ENCODE measurements at places on chromosomes 16 and 17.

- no peak for DNase-seq
These were observed 596.2 kb downstream of the MAF start for GRCh38 chr16:79004309-79004708.

DNA sequence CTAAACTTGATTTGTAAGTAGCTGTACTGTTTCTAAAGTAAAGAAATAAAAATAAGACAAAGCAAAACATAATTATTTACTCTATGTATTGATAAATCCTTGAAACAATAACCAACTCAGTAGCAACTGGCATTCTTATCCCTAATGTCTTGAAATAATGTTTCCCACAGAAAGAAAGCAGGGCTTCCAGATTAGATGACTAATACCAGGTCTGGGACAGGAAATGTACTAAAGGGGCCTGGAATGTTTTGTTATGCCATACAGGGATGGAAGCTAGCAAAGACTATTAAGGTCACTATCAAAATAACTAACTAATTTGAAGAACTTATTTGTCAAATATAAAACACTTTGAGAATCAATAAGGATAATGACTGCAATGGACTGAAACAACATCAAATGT, 82.1 kb downstream of the CFDP1 start:
- DNase-seq, result no peak

DNA sequence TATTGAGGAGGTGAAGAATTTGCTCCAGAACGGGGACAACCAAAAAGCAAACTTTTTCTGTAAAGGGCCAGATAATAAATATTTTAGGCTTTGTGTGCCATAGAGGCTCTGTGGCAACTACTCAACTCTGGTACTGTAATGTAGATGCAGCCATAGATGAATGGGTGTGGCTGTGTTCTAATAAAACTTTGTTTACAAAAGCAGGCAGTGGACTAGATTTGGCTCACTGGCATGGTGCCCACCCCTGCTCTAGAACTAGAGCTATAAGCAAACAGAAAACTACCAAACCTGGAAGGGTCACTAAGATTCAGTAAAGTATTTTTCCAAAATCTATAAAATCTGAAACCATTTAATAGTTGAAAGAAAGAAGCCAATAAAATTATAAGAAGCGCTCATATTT, 24.6 kb upstream of the SMURF2 start:
- no peak for DNase-seq

DNA sequence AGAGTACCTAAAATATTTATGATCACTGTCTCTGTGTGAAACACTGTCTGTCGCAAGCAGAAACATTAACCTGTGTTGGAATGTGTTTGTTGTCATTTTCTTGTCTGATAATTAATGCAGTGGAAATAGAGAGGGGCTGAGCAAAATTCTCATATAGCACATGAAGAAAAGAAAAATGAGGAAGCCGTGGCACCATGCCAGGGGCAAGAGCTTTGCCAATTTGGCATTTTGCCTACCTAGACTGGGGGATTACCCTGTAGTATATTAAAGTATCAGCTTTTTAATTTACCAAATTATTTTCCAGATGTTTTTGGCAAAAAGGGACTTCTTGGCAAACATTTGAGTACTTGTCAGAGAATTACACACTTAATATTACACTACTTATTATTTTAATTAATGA, 1326.6 kb upstream of the GOT2 start:
- DNase-seq, result no peak

GRCh38 chr17:494601-495265, 142.1 kb upstream of the RPH3AL start:
- no peak for DNase-seq

DNA sequence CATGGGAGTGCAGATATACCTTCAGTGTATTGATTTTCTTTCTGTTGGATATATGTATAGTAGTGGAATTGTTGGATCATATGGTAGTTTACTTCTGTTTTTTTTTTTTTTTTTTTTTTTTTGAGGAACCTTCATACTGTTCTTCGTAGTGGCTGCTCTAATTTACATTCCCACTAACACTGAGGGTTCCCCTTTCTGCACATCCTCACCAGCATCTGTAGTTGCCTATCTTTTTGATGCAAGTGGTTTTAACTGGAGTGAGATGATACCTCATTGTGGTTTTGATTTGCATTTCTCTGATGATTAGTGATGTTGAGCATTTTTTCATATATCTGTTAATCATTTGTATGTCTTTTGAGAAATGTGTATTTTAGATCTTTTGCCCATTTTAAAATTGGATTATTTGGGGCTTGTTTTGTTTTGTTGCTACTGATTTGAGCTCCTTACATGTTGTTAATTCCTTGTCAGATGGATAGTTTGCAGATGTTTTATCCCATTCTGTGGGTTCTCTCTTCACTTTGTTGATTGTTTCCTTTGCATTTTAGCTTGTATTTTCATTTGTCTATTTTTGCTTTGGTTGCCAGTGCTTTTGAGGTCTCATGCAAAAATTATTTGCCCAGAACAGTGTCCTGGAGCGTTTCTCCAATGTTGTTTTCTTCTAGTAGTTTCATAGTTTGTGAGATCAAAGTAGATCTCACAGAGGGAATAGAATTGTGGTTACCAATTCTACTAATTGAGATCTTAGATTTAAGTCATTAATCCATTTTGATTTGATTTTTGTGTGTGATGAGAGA, 25.0 kb upstream of the BCAS3 start:
- DNase-seq, result no peak

DNA sequence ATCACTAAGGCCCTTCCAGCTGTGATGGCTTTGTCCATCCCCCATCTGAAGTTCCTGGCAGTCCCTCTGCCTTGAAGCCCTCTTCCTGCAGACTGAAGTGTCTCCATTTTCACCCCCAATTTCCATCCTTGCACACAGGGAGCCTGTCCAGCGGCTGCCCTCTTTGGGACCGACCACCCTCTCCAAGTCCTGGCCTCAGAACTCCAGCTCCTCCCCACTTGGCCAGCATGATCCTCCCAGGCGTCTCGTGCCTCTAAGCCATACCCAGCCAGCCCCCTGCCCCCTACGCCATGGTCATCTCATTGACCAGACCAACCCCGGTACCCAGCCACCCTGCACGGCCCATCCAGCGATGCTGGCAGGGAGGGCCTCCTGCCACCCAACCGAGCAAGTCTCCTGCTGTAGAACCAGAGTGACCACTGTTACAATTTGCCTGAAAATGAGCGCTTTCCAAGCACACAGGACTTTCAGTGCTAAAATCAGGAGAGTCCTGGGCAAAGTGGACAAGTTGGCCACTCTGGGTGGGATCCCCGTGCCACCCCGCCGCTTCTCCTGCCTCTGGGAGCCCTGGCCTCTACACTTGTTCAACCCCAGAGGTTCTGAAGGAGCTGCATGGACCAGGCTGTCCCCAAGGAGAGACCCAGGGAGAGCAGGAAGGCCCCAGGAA, 362.0 kb downstream of the SEC14L1 start:
- DNase-seq, result no peak

GRCh38 chr17:66379996-66380395, 77.6 kb downstream of the PRKCA start:
- DNase-seq, result no peak

Measured in vagina (tissue), 2 donors.